ENCODE measurements at places on chromosomes 2 and 18.

DNA sequence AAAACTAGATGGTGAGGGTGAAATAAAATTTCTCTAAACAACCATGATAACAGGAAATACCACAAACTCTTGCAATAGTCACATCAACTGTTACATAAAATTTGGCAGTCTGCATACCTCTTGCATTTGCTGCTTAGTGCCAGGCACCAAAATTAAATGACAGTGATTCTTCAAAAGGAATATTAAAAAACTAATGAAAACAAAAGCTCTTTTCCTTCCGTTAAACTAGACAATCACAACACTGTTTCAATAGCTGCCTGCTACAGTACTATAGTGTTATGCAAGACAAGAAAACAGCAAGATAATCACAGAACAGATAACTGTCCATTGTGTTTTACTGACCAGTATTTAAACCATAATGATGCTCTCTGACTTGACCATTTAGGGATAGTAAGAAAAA lies 239.0 kb upstream of the SMAD7 start:
- no peak for DNase-seq

DNA sequence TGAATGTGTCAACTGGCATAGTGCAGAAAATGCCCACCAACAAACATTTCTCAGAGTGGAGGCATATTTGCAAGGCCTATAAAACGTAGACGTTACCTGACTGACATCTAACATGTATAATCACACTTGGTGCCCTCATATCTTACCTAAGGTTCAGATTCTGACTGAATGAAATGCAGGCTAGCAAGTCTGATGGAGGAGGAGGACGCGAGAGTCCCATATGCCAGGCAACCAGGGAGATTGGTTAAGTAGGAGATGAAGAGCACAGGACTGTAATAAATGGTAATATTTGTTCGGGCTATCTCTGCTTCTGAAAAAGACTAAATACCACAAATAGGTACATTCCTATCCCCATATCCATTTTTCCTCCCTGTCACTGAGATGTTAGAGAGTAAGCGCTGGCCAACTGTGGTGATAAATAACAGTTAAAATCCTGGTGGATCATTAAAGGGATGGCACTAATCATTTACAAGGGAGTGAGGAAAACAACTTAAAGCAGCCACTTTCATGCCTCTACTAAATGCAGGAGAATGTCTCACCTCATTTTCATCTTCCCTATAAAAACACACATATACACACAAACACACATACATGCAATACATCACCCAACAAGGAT lies 217.2 kb downstream of the TMEM163 start:
- DNase-seq: no peak

DNA sequence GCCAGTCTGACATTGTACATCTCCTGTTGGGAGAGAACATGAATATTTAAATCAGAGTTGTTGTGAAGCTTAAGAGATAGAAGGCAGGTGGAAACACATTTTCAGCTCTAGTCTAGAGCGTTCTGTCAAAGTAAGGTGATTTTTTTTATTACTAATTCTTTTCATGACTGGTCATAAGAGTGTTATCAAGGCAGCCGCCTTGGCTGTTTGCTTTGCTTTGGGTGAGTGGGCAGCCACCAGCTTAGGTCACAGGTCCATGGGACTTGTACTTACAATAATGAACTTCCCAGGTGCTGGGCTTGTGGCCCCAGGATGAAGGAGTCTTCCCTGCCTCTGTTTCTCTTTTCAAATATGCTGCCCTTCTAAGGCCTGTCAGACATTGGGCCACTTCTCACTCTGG lies 256.3 kb downstream of the SRBD1 start:
- DNase-seq: no peak

- DNase-seq: no peak
Measured at GRCh38 chr2:26574900-26575560, 66.1 kb downstream of the CIB4 start.

DNA sequence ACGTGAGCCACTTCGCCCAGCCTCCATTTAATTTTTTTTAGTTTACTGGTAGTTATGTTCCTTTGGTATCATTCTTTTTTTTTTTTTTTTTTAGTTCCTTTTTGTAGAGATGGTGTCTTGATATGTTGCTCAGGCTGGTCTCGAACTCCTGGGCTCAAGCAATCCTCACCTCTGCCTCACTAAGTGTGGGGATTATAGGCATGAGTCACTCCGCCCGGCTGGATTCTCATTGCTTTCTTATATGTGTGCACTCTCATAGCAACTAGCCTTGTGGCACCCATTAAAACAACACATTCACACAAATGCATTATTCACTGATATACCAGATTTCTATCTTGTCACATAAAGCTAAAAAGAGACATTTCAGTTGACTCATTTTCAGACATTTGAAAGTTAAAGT lies 4.2 kb downstream of the TTC27 start:
- no peak for DNase-seq

GRCh38 chr2:15242936-15243461 lies 318.1 kb downstream of the NBAS start:
- DNase-seq: no peak

DNA sequence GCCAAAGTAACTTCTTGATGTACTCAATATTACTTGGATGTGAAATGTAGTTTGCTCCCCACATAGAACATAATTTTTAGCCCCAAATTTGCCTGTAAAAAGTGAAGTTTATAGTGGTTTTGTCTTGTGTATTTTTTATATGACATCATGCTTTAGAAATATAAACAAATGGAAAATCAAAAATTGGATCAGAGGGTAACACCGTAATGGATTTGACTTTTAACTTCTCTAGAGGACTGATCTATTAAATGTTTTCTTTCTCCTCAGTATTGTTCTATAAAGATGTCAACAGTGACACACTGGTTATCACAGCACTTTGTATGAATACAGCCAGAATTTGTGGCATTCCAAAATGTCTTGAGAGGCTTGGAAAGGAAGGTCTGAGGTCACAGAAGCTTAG lies 45.6 kb upstream of the RASGRP3 start:
- DNase-seq: no peak

DNA sequence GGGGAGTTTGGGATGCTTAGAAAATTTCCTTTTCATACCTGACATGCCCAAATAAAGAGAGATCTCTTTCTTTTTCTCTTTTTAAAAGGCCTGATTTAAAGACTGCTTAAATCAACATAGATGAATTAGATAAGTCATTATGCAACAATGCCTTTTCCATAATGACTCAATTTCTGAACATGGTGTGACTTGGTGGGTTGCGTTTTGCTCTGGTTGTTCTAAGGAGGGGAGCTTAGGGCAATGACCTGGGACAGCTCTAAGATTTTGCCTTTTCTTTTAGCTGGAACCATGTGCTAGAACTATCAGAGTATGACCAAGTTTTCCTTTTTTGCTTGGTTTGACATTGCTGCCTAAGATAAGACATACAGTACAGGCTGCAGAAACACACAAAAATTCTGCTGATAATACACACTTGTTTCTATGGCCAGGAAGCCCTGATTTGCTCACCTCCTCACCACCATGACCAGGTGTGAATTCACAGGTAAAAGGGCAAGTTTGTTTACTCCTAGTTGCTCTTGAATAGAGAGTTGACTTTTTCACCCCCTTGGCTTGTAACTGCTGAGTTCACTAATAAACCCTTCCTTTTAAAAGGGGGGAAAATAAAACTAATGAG lies 58.1 kb upstream of the IL1RL1 start:
- no peak for DNase-seq

DNA sequence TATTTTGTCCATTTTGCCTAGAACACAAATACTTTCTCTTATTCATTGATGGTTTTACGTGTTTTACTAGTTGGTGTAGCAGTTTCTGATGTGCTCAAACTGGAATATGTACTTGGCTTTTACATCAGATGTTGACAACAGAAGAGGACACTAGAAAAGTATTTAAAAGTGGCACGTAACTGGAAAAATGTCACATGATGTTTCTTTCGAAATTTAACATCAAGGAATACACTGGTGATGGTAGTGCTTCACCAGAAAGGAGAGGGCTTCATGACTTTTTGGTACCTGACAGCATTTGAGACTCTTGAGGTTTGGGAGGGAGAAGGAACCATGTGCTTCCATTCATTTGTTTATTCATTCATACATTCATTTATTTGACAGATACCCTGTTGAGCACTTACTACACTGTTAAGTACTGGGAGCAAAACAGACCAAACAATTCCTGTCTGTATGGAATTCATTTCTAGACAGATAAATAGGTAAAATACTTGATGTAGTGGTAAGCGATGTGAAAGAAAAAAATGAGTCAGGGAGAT lies 1.5 kb downstream of the GIGYF2 start:
- DNase-seq: no peak

Measured in HTR-8/SVneo (cell line).